ENCODE measurements at places on chromosomes 6 and 20.

DNA sequence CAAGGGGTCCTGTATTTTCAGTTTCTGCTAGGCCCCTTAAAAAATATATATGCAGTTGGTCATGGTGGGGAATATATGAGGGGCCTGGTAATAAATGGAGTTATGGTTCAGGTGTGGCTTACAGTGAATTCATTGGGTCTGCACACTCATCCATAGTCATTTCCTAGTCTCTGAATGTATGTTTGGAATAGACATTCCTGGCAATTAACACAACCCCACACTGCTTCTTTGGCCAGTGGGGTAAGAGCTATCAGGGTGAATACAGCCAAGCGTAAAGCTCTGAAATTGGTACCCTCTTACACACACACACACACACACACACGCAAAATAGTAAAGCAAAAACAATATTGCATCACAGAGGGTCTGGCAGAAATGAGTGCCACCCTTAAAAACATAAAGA lies 56.5 kb downstream of the QRSL1 start:
- DNase-seq, result no peak

DNA sequence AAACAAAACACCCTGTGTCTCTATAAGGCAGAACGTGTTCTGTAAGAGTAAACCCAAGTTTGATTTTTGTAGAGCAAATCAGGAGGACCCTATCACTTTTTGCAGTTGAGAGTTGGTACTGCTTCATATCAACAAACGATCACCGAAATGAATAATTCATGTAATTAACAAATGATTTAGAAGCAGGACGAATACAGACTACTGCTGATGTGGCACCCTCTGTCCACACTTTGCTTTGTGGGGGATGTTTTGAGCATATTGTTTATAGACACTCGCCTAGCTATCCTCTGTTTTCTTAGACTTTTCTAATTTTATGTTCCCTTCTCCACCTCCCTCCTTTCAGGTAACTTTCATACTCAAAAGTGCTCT lies 1.5 kb downstream of the CD2AP start:
- no peak for DNase-seq

- DNase-seq, result no peak
Observed at GRCh38 chr6:128432394-128432793, 88.0 kb downstream of the PTPRK start.

GRCh38 chr6:138539876-138540275 lies 40.6 kb upstream of the NHSL1 start:
- no peak for DNase-seq

DNA sequence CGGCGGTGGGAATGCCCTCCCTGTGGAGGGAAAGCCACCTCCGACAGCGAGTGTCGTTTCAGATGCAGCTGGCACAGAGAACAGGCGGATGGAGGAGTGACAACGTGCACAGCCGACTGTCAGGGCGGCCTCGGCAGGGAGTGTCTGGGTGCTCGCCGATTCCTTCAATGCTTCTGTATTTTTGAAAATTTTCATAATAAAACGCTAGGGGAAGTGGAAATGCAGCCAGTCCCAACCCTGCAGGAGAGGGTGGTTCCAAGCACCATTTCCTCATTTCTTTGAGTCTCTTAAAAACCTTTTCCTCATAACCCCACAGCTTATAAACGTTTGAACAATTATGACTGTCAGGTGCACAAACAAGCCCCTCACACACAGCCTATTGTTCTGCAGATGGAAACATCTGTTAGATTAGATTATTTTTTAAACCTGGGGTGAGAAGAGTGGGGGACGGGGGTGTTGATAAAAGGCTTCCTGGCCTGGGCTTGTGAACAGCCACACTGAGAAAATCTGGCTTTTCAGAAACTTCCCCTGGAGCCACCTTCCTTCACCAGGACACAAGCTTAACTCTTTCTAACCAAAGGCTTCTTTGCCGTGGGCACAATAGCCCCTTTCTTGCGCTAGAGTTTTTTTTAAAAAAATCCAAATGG lies 228.9 kb downstream of the ANKRD60 start:
- no peak for DNase-seq

DNA sequence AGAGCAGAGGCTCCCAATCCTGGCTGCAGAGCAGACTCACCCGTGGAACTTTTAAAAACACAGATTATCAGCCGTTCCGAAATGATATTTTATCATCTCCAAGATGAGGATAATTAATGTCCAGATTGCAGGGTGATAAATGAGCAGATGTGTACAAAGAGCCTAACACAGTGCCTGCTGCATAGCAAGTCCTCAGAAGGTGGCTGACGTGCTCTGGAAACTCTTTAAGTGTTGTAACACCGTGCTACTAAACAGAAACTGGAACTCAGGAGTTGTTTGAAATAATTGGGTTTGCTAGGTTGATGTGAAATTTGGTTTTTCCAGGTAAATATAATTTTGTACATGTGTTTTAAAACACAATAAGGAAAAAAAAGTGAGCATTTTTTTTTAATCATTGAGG lies 118.0 kb downstream of the ARMC2 start:
- no peak for DNase-seq

- no peak for DNase-seq
Observed at GRCh38 chr6:42190554-42191183, 4.1 kb downstream of the GUCA1B start.

GRCh38 chr6:160252073-160252813 lies 6.4 kb downstream of the SLC22A2 start:
- no peak for DNase-seq
